ENCODE measurements at places on chromosomes 4 and X.

DNA sequence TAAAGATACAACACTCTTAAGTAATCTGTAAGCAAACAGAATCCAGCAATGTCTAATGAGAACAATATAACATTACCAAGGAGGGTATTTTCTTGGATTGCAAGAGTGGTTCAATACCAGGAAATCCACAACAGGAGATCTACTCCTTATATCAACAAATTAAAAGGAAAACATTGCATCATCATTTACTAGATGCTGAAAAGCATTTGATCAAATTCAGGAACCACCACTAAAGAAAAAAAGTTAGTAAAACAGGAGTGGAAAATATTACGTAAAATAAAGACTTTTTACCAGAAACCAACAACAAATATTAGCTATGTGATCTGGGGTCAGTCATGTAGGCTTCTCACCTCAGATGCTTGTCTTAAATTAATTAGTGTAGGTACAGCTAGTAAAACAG lies 66.8 kb upstream of the MAB21L2 start:
- no peak for DNase-seq

- no peak for DNase-seq
These were observed 847.8 kb upstream of the SLIT2 start for GRCh38 chr4:19403786-19404370.

DNA sequence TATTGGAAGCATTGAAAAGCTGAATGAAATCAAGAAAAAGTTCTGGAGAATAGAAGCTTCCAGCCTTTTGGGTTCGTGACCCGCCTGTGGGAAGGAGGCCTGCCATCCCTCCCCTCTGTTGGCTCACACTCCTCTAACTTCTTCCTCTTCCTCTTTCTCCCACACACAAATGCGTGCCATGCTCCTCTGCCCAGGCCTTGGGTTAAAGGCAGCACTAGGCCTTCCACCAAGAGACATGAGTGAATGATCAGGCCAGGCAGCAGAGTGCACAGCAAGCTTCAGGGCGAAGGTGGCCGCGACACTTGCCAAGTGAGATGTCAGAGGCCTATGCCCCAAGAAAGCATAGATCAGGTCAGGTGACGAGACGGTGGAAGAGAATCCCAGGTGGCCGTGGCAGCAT lies 38.4 kb downstream of the FAM193A start:
- DNase-seq = no peak

DNA sequence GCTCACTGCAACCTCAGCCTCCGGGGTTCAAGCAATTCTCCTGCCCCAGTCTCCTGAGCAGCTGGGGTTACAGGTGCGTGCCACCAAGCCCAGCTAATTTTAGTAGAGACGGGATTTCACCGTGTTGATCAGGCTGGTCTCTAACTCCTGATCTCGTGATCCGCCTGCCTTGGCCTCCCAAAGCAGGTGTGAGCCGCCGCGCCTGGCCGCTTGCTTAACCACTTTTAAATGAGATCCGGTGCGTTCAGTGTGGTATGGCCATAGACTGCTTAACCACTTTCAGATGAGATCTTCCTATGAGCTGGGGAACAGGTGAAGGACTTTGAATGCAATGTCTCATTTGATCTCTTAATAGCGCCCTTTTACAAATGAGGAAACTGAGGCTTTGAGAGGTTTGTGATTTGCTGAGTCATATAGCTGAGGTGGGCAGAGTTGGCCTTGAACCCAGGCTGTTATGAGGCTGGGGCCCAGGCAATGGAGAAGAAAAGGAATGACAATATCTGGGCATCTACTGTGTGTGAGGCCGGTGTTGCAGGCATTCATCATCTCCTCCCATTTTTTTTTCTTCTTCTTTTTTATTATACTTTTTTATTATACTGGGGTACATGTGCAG lies 41.9 kb upstream of the NSG1 start:
- DNase-seq = no peak

DNA sequence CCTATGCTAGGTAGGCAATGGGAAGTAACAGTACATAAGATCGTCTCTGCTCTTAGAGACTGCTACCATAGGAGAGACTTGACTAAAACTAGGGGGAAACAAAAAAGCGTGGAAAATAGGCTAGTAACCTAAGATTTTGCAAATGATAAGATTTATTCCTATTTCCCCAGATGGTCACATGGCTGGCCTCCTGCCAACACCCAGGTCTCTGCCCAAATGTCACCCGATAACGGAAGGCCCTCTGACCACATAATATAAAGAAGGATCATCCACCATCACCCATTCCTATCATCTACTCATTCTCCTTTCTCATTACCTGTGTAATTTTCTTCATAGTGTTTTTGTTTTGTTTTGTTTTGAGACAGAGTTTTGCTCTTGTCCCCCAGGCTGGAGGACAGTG lies 4.7 kb downstream of the LAMP2 start:
- no peak for DNase-seq

GRCh38 chrX:52380993-52381392 lies 12.2 kb downstream of the XAGE2 start:
- DNase-seq = no peak

DNA sequence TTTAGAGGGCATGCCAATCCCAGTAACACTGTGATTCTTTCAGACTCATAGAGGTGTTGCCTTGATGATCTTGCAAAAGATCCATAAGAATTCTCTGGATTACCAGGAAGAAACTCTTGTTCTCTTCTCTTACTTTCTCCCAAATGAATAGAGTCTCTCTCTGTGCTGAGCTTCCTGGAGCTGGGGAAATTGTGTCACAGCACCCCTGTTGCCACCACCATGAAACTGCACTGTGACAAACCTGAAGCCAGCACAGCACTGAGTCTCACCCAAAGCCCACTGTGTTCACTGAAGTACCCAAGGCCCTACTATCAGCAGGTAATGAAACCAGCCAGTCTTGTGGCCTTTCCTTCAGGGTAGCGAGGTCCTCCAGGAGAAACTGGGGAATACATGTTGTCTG lies 332.7 kb upstream of the FGF16 start:
- no peak for DNase-seq
